ENCODE measurements at places on chromosomes 13 and 19.

- no peak for DNase-seq
Measured at GRCh38 chr13:113323869-113324268, 26.8 kb downstream of the LAMP1 start.

DNA sequence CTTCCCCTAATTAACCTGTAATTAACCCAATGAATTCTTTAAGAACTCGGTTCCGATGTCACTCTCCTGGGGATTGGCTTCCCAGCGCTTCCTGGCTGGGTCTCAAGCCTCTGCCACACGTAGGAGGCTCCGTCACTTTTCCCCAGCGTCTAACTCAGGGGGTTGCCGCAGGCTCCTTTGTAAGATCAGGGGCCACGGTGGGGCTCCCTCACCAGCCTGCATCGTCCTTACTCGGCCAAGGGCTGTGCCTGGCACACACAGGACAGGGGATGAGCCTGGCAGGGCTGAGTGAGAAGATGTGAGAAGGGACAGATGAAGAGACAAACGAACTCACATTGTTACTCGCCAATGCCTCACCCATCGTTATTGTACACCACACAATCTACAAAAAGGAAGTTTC, 20.9 kb upstream of the ATP11A start:
- DNase-seq, result no peak

DNA sequence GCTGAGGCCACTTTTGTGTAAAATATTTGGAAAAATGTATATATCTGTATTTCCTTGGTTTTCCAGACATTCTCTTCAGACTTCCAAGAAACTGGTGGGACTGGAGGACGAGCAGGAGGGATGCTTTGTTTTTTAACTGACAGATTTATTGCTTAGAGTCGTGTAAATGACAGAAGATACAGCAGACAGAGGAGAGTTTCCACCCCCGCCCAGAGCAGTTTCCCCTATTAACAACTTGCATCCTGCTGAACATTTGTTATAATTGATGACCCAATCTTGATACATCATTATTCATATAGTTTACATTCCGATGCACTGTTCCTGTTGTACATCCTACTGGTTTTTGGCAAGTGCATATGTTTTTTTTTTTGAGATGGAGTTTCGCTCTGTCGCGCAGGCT, 7.1 kb upstream of the DOCK6 start:
- no peak for DNase-seq

GRCh38 chr19:18737954-18738351, 53.2 kb downstream of the COMP start:
- no peak for DNase-seq
